ENCODE measurements at places on chromosomes 3 and 15. TPM values are rescaled to one million over a fixed set of nuclear protein-coding genes. Genes with fewer than 3 reads are reported as not detected.
A peak's percentile ranks its signal among the peaks of the same experiment; 100 is the strongest.

ITIH1 gene
- total RNA-seq: 0.32 TPM

PLXNB1 gene
- total RNA-seq: 148 TPM

GRCh38 chr3:169759256-169759655, 5.6 kb downstream of the TERC start:
- no peak for DNase-seq

TXNRD3 gene
- total RNA-seq: 11.8 TPM

DNA sequence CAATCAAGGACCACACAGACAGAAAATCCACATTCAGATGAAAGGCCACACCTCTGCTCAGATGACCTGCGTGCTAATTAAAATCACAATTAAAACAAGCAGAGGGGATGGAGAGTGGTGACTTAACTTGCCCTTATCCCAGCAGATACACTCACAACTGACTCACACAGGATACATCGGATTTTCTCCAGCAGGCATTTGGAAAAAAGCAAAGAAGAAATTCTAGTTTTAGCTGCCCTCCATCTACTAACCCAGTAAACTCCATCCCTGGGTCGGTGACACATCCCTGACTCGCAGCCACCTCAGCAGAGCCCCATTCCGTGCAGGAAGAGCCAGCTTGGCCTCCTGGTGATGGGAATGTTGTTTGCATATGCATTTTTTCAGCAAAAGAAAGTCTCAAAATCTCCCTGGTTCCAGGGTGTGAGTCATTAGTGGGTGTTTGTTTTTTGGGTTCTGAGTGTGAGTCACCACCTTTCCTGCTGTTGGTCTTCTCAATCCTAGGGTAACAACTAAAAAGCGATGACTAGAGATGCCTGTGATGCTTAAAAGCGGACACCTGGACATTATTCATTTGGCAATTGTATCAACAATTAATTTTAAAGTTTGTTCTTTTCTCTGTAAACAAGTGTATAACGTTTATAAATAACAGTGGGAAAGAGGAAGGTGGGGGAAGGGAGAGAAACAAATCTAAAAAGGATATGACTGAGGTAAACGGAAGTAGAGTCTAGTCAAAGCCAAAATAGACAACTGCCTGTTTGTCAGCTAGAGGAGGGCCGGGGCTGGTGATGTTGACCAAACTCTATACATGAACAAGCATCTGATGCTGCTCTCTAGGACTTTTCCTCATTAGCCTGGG, 49.8 kb upstream of the SLC4A7 start:
- peak; percentile 44 for DNase-seq

DNA sequence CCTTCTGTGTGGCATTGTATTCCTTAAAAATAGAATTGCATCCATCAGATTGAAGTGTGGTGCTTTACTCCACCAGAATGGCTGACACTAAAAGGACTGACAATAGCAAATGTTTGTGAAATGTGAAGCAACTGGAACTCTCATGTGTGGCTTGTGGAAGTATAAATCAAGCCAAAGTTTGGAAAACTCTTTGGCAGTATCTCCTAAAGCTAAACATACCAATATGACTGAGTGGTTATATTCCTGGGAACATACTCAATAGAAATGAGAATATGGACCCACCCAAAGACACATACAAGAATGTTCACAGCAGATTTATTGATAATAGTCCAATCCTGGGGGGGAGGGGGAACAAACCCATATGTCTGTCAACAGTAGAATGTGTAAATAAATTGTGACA, 87.1 kb downstream of the RARB start:
- no peak for DNase-seq

STAC gene
- total RNA-seq: 5.6 TPM

RTP3 gene
- not detected for total RNA-seq

DNA sequence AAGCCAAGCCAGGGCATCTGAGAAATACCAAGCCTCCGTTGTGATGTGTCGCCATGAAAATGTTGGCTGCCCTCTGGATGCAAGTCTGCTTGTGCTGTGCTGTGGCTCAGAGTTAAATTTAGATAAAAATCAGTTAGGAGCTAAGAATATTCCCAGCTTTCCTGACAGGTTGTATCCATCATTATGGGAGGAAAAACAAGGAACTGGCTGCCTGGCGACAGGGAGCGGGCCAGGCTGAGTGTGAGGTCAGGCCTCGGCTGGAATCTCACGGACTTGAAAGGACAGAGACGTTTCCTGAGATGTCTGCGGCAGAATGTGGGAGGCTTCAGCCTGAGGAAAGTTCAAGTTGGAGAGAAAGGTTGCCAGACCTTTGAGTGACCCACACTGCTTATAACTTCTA, 213.8 kb downstream of the THSD4 start:
- DNase-seq: peak; percentile 27

GRCh38 chr3:169147238-169148008, 516.1 kb downstream of the MECOM start:
- no peak for DNase-seq

MASP1 gene
- total RNA-seq: 0.33 TPM

PYGO1 gene
- total RNA-seq: 5.9 TPM

GRCh38 chr3:37824954-37825328, 36.7 kb upstream of the CTDSPL start:
- DNase-seq: no peak

DNA sequence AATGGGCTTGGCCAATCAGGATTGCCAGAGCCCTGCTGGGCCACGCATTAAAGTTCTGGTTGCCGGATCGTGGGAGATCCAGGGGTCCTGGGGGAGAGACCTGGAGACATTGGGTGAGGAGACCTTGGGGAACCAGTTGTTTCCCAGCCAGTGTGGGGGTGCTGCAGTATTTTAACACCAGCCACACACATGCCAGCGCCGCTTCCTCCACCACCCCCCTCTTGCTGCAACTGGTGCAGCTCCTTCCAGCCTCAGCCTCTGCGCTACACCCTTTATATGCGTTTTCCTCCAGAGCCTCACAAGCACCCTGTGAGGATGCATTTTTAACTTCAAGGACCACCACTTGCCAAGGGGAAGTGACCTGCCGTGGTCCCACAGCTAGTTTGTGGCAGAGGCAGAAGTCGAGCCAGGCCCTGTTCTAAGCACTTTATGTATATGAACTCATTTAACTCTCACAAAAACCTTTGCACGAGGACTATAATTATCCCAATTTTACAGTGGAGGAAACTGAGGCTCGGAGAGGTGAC, 29.4 kb upstream of the GRIP2 start:
- no peak for DNase-seq

DNA sequence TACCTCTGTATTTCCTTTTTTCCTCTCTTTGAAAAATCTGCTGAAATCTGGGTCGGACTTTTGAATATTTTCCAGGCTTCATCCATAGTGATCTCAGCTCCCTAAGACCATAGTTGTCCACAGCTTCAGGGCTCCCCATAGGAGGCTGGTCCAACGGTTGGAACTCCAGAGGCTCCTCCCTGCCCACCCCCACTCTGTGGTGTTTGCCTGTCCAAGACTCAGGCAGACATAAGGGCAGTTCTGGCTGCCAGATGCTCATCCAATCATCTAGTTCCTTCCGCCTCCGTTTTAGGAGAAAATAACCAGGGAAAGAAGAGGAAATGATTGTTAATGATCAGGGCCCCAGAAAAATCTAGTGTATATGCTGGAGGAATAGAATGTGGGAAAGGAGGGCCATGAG, 27.9 kb upstream of the PRTG start:
- DNase-seq: no peak

- no peak for DNase-seq
Measured at GRCh38 chr3:38268522-38268921, 2.9 kb downstream of the SLC22A13 start.

DNA sequence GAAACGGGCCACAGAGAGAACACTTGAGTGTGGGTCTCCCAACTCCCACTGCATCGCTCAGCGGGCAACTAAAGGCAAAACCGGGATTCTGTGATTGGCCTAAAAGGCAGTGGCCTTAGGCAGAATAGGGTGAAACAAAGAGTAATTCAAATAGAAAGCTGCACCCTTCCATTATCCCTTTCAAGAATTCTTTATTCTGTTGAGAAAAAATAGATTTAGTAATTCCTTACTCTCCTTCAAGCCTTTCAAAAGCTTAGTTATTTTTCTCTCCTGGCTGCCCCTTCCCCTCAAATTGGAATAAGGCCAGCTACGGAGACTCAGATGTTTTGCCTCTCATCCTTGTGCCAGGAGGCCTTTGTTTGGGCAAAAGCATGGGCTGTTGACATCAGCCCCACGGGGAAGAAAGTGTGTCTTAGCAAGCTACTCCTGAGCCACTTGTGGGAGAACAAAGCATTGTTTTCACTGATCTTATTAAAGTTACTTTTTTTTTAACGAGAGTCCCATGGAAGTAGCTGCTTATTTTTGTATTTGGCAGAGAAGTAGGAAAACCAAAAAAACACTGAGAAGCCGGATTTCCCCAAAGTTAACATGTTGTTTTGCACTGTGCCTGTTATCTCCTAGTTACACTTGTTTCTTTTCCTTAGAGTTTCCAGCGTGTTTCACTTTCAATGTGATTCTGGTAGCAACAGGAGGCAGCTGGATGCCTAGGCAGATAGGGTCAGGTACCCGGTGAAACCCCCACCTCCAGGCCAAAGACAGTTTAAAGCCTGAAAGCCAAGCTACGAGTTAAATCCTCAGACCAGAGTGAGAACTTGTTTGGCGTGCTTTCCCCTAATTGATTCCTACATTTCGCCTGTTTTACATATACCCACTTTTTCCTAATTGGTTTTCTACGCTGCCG, 2.2 kb downstream of the ST6GAL1 start:
- no peak for DNase-seq

C2CD4A gene
- total RNA-seq: not detected

GRCh38 chr15:99399061-99399460, 147.8 kb downstream of the LRRC28 start:
- DNase-seq: no peak

C2CD4B gene
- total RNA-seq: 0.98 TPM

DNA sequence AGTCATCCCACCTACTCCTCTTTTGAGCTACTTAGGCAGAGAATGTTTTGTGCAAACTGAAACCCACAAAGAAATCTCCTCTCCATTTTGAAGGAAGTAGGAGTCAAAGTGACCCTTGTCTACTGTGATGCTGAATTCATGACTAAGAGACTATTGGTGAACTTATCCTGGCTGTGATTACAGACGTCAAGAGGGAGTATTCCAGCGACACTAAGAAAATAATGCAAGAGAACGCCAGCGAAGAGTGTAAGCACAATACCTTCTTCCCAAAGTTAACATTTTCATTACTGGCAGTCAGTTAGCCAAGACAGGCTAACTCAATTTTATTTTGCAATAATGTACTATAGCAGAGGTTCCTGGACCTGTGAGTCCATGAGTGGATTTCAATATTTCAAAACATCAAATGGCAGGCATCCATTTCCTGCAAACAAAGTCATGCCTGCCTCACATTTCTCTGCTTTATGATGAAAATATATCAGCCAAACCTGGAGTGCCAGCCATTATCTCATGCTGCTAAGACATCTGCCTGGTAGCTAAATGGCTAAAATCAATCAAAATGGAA, 59.0 kb downstream of the CTNNB1 start:
- no peak for DNase-seq

- DNase-seq: no peak
Measured at GRCh38 chr3:168574455-168575158, 478.9 kb upstream of the GOLIM4 start.

DNA sequence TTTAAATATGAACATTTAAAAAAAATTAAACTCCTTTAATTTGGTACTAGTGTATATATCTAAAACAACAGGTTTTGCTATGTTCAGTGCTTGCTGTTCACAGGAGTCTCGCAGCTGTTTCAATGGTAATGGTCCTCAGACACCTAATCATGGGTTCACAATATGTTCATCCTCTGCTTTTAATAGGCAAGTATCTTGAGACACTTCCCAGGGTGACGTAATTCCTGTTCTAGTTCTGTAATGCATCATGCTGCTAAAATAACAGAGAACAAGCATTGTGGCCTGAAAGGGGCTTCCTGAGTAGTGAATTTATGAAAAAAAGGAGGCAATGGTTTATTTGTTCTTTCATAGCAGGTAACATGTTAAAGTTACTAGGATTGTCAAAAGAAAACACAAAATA, 625.2 kb upstream of the GBE1 start:
- DNase-seq: no peak

DUSP7 gene
- total RNA-seq: 11.1 TPM

- DNase-seq: no peak
Measured at GRCh38 chr3:131387796-131388489, 6.4 kb downstream of the NUDT16 start.

SLC9C1 gene
- total RNA-seq: 0.48 TPM
